Smooth muscle cell of the pulmonary artery (primary cell): ENCODE measurements at places on chromosomes 13 and 19. TPM values are rescaled to one million over a fixed set of nuclear protein-coding genes. Genes with fewer than 3 reads are reported as not detected.

FNDC3A gene
- 70.8 and 73.4 TPM in 2 replicates for total RNA-seq

ERVK3-1 gene
- total RNA-seq, result 18.8 and 20.3 TPM in 2 replicates

CD37 gene
- total RNA-seq, result not detected in 2 replicates

INAFM1 gene
- 3.0 and 3.9 TPM in 2 replicates for total RNA-seq

TUBB4A gene
- total RNA-seq, result not detected in 2 replicates

POGLUT2 gene
- 28.9 and 33.3 TPM in 2 replicates for total RNA-seq

EPS8L1 gene
- total RNA-seq, result 0.07 and 0.96 TPM in 2 replicates

NCAN gene
- under 0.01 TPM in 1 of 2 replicates, not detected in the other for total RNA-seq

ZNF441 gene
- 10.7 and 12.3 TPM in 2 replicates for total RNA-seq

NCCRP1 gene
- total RNA-seq, result not detected in 2 replicates

DZIP1 gene
- total RNA-seq, result 41.0 and 62.0 TPM in 2 replicates

ZNF468 gene
- total RNA-seq, result 17.7 and 23.3 TPM in 2 replicates

SLC6A16 gene
- total RNA-seq, result 0.13 and 0.33 TPM in 2 replicates
